ENCODE measurements at places on chromosomes 7 and 10.

- no peak for DNase-seq
Measured at GRCh38 chr7:312424-312823, 22.5 kb downstream of the FOXL3 start.

DNA sequence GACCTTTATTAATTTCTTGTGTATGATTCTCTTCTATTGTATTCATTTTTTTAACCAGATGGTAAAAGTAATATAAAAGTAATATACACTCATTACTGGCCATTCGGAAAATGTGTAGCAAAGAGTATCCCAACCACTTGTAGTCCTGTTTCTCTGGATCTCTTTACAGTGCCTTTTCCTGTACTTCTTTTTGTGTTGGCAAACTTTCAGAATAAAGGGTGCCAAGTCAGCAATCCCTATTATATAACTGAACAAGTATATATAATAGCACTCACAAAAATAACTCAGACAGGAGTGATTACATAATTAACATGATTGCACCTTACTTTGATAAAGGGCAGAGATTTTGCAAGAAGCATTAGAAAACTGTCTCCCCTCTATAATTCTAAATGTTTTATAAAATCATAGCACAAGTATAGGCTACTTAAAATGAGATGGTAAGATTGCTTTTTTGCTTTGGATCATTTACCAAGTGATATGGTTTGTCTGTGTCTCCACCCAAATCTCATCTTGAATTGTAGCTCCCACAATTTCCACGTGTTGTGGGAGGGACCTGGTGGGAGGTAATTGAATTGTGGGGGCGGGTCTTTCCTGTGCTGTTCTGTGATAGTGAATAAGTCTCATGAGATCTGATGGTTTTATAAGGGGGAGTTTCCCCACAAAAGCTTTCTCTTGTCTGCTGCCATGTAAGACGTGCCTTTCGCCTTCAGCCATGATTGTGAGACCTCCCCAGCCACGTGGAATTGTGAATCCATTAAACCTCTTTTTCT lies 41.5 kb upstream of the EPC1 start:
- no peak for DNase-seq

- no peak for DNase-seq
Measured at GRCh38 chr10:2887391-2888070, 179.8 kb upstream of the PFKP start.

- no peak for DNase-seq
Measured at GRCh38 chr10:58436071-58436470, 50.9 kb downstream of the TFAM start.

GRCh38 chr10:6346631-6347030 lies 143.9 kb downstream of the PFKFB3 start:
- DNase-seq: no peak

GRCh38 chr10:19843487-19843886 lies 27.3 kb downstream of the PLXDC2 start:
- no peak for DNase-seq

- DNase-seq: peak; percentile 66
Measured at GRCh38 chr7:105268511-105269392, 120.0 kb downstream of the SRPK2 start.

GRCh38 chr7:107614425-107614824 lies 34.4 kb downstream of the BCAP29 start:
- DNase-seq: no peak

GRCh38 chr7:155194382-155195140 lies 103.1 kb upstream of the INSIG1 start:
- DNase-seq: no peak

DNA sequence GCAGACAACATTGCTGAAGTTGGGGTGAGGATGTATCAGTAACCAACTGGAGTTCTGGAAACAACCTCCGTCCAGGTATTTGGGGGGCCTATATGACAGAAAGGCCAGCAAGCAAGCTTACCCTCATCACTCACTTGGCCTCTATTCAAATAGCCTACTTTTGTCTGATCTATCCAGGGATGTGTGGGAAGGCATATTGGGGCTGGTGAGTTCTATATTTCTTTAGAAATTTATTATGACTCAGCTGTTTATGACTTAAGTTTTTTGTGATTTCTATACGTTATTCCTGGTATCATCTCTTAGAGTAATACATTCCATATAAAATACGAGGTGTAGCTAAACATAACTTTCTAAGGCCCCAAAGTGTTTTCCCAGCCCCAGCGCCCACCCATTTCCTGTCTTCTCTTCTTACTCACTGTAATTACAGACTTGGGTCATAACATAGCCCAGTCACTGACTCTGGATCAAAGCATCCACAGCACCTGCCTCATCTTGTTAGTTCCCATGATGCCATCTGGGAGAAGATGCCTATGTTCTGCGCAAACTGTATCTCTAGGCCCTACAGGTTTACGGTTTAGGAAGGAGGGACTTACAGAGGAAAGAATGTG lies 18.1 kb downstream of the GARS1 start:
- DNase-seq: no peak

DNA sequence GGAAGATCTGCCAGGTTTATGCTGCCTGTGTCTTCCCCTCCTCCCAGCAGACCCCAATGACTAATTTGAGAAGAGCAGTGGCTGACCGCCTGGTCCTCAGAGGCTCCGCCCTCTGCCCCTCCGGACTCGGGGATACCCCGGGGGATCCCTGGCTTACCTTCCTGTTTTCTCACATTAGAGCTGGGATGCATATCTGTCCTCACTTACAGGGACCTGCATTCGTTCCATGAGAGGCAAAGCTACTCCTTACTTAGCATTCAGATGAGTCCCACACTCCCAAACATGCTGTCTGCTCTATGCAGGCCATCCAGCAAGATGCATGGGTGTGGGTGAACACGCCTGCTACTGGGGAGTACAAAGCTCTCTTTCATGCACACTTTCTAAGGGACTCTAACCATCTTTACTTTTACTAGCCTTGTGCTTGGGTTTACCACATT lies 24.0 kb downstream of the VOPP1 start:
- DNase-seq: no peak

GRCh38 chr10:58070956-58071355 lies 196.7 kb downstream of the IPMK start:
- DNase-seq: no peak
